ENCODE measurements at places on chromosomes 5 and 9.

- H3K4me3 ChIP-seq: no peak overlapping the region
- DNase-seq: no peak
- no peaks in the 10 kb centered on the region for H3K27me3 ChIP-seq
- no peaks in the 10 kb centered on the region for H3K36me3 ChIP-seq
- H3K27ac ChIP-seq: no peak overlapping the region
Observed at GRCh38 chr5:122788996-122789395, 14.1 kb downstream of the SNX2 start.

GRCh38 chr5:143413958-143414669 is 10.6 kb upstream of the NR3C1 start:
- no peaks in the 10 kb centered on the region for H3K4me1 ChIP-seq
- no peak overlapping the region for H3K4me3 ChIP-seq
- no peak overlapping the region for H3K27ac ChIP-seq
- no peak for DNase-seq
- no peaks in the 10 kb centered on the region for H3K36me3 ChIP-seq
- no peaks in the 10 kb centered on the region for H3K27me3 ChIP-seq

- no peaks in the 10 kb centered on the region for H3K27me3 ChIP-seq
- H3K27ac ChIP-seq: no peak overlapping the region
- H3K4me3 ChIP-seq: no peak overlapping the region
- no peak for DNase-seq
Observed at GRCh38 chr5:136182618-136183017, 10.3 kb downstream of the SMIM32 start.

DNA sequence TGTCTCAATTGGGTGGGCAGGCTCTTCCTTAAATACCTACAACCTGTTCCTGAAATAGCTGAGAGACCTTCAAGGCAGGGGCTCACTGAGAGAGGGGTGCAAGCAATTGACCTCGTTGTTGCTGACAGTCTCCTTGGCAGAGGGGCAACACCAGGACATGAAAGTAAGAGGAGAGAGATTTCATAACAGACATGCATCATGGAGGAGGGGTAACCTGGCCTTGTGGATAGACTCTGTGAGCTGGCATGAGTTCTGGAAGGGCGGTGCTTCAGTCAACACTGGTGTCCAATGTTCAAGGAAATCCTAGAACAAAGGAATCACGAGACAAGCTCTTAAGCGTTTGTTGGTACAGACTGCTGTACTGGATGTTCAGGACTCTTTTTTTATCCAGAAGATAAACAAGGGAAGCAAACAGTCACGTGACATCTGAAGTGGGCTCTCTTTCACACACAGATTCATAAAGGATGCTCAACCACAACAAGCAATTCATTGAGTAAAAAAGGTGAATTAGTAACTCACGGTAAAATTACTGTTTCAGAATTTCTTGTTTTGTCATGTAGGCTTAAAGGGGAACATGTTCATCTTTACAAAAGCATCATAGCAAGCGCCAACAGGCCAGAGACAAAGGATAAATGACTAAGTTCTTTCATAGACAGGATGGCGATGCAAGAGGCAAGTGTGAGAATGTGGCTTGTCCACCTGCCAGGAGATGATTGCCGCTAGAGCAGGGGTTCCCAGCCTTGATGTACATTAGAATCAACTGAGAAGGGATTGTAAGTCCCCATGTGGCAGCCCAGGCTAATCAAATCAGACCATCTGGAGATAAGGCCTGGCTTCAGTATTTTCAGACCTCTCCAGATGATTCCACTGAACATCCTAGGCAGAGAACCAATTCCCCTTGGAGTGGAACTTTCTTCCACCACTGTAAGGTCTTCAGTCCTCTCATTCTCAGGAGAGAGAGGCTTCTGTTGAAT is 20.7 kb downstream of the ANKRA2 start:
- H3K36me3 ChIP-seq: no peaks in the 10 kb centered on the region
- H3K4me3 ChIP-seq: no peak overlapping the region
- H3K27me3 ChIP-seq: peaks cover 1% of the 10 kb centered on the region
- H3K27ac ChIP-seq: no peak overlapping the region

- no peak for DNase-seq
- peaks cover 6% of the 10 kb centered on the region for H3K36me3 ChIP-seq
- no peaks in the 10 kb centered on the region for H3K27me3 ChIP-seq
Observed at GRCh38 chr5:36685631-36686288, 79.4 kb downstream of the SLC1A3 start.

GRCh38 chr5:57434227-57434640 is 48.4 kb downstream of the ACTBL2 start:
- H3K4me1 ChIP-seq: peaks cover 4% of the 10 kb centered on the region
- peak; percentile 12 for DNase-seq
- no peak overlapping the region for H3K27ac ChIP-seq
- H3K4me3 ChIP-seq: no peak overlapping the region

- no peak overlapping the region for H3K4me3 ChIP-seq
- no peak for DNase-seq
- no peaks in the 10 kb centered on the region for H3K36me3 ChIP-seq
- H3K27ac ChIP-seq: no peak overlapping the region
- H3K4me1 ChIP-seq: peaks cover 6% of the 10 kb centered on the region
Observed at GRCh38 chr5:173891308-173892116, 3.4 kb downstream of the CPEB4 start.

DNA sequence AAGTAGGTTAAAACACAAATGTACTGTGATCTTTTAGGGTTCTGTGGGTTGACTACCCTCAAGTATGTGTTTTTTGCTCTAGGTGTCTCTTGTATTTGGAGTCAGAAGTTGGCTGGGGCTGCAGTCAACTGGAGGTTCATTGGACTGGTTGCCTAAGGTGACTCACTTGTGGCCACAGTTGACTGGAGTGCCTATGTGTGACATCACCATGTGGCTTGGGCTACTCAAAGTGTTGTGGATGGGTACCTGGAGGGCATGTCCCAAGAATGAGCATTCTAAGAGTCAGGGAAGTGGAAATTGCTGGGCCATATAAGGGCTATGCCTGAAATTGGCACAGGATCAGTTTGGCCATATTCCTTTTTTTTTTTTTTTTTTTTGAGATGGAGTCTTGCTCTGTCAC is 27.4 kb downstream of the SNX30 start:
- no peaks in the 10 kb centered on the region for H3K27me3 ChIP-seq
- no peak for DNase-seq
- H3K27ac ChIP-seq: no peak overlapping the region
- no peaks in the 10 kb centered on the region for H3K4me1 ChIP-seq

DNA sequence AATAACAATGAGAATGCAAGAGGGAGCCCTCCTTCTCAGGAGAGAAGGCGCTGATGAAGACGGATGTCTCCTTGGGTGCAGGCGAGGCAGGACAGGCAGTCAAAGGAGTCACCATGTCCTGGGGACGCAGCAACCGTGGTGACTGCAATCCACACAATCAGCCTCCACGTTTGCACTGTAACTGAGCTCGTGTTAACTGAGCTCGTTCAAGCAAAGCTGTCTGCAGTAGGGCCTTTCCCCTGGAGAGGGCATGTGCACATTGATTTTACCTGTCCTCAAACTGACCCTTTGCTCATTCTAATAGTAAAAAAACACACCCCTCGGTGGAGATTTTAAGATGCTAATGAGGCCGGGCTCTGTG is 2.8 kb downstream of the SARDH start:
- H3K4me3 ChIP-seq: no peak overlapping the region
- no peak for DNase-seq
- H3K4me1 ChIP-seq: peaks cover 8% of the 10 kb centered on the region
- H3K27ac ChIP-seq: no peak overlapping the region

GRCh38 chr9:135136991-135137832 is 49.7 kb downstream of the OLFM1 start:
- no peaks in the 10 kb centered on the region for H3K27me3 ChIP-seq
- no peaks in the 10 kb centered on the region for H3K36me3 ChIP-seq
- H3K4me3 ChIP-seq: no peak overlapping the region
- DNase-seq: peak; percentile 78

GRCh38 chr9:133351908-133352634 is 4.1 kb downstream of the RPL7A start:
- no peak overlapping the region for H3K27ac ChIP-seq
- H3K4me3 ChIP-seq: no peak overlapping the region
- H3K27me3 ChIP-seq: no peaks in the 10 kb centered on the region
- DNase-seq: peak; percentile 21

GRCh38 chr5:124341066-124341858 is 405.2 kb downstream of the ZNF608 start:
- H3K36me3 ChIP-seq: no peaks in the 10 kb centered on the region
- H3K27ac ChIP-seq: no peak overlapping the region
- DNase-seq: no peak
- no peaks in the 10 kb centered on the region for H3K27me3 ChIP-seq

GRCh38 chr9:123821619-123822018 is 108.3 kb downstream of the DENND1A start:
- H3K27me3 ChIP-seq: no peaks in the 10 kb centered on the region
- no peaks in the 10 kb centered on the region for H3K36me3 ChIP-seq
- DNase-seq: no peak

DNA sequence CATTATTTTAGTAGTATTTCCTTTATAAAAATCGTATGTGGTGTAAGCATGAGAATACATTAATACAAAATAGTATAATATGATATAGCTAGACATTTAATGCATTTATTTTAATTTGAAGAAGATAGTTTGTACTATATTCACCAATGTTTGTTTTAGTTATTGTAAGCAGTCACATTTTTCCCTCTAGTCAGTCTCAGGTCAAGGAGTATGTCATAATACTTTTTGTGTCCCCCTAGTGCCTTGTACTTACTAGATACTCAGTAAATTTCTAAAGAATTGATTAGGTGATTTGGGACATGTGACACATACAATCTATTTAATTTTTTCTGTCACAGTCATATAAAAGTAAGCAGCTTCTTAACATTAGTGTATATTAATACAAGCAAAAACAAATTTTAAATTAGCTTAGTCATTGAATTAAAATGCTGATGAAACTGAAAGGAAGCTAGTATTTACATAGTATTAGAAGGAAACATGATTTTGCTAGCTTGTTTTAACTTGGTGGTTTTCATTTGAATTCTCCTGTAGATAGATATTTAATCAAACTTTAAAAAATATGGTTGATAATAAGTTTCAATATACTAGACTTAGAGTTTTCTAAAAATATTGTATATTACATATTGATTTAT is 242.2 kb downstream of the FER start:
- no peak overlapping the region for H3K27ac ChIP-seq
- H3K4me3 ChIP-seq: no peak overlapping the region
- no peaks in the 10 kb centered on the region for H3K27me3 ChIP-seq
- no peak for DNase-seq
- no peaks in the 10 kb centered on the region for H3K4me1 ChIP-seq
- H3K36me3 ChIP-seq: no peaks in the 10 kb centered on the region

- H3K27ac ChIP-seq: no peak overlapping the region
- no peaks in the 10 kb centered on the region for H3K27me3 ChIP-seq
- H3K36me3 ChIP-seq: peaks cover 24% of the 10 kb centered on the region
- peak; percentile 15 for DNase-seq
- peaks cover 6% of the 10 kb centered on the region for H3K4me1 ChIP-seq
Observed at GRCh38 chr5:138789771-138790242, 36.6 kb downstream of the CTNNA1 start.

DNA sequence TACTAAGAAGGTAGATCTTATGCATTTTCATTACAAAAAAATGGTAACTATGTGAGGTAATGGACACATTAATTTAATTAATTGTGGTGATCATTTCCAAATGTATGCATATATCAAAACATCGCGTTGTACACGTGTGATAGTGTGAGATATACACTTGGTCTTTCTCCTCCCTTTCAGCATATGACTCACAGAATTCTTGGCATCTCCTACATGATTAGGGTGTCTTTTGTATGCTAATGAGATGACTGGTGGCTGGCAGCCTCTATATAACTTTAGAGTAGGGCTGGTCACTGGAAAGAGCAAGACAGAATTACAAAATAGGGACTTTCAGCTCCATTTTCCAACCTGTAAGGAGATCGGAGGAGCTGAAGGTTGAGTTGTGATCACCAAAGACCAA is 1167.6 kb downstream of the CDH12 start:
- DNase-seq: no peak
- H3K27ac ChIP-seq: no peak overlapping the region
- H3K27me3 ChIP-seq: no peaks in the 10 kb centered on the region

- H3K27me3 ChIP-seq: no peaks in the 10 kb centered on the region
- DNase-seq: no peak
- no peaks in the 10 kb centered on the region for H3K4me1 ChIP-seq
- H3K4me3 ChIP-seq: no peak overlapping the region
- H3K27ac ChIP-seq: no peak overlapping the region
Observed at GRCh38 chr5:60811105-60811504, 33.0 kb downstream of the ELOVL7 start.

GRCh38 chr5:146448783-146449519 is 1.8 kb downstream of the TCERG1 start:
- no peaks in the 10 kb centered on the region for H3K27me3 ChIP-seq
- H3K27ac ChIP-seq: no peak overlapping the region
- H3K4me1 ChIP-seq: peaks cover 8% of the 10 kb centered on the region

- no peaks in the 10 kb centered on the region for H3K27me3 ChIP-seq
- no peaks in the 10 kb centered on the region for H3K36me3 ChIP-seq
- no peak overlapping the region for H3K4me3 ChIP-seq
- no peak for DNase-seq
Observed at GRCh38 chr5:115656404-115656803, 30.6 kb upstream of the TMED7 start.

DNA sequence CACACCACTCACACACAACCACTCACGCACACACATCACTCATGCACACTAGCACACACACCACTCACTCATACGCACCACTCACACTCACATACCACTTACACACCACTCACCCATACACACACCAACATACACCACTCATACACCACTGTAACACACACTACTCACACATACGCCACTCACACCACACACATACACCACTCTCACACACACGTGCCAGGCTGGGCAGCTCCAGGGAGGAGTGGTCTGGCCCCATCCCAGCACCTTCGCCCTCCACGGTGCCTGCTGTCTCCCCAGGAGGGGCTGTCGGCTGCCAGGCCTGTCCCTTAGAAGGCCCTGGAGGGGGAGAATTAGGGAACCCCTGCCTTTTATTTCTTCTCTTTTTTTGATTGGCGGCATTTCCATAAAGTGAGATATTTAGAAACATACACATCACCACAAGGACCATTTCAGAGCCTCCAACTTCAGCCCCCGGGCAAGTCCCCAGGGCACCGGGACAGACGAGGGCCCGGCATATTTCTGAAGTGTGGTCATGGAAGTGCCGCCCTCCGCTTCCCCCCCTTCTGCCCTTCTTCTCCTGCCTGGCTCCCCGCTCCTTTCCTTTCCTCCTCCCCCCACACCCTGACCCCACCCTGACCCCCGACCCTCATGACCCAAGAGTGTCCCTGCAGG is 6.3 kb upstream of the ASB6 start:
- DNase-seq: no peak
- H3K27me3 ChIP-seq: no peaks in the 10 kb centered on the region
- H3K4me1 ChIP-seq: peaks cover 12% of the 10 kb centered on the region
- H3K27ac ChIP-seq: no peak overlapping the region
- H3K36me3 ChIP-seq: no peaks in the 10 kb centered on the region

DNA sequence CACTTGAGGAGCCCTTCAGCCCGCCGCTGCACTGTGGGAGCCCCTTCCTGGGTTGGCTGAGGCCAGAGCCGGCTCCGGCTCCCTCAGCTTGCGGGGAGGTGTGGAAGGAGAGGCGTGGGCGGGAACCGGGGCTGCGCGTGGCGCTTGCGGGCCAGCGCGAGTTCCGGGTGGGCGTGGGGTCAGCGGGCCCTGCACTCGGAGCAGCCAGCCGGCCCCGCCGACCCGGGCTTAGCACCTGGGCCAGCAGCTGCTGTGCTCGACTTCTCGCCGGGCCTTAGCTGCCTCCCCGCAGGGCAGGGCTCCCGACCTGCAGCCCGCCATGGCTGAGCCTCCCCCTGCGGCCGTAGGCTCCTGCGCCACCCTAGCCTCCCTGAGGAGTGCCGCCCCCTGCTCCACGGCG is 6.2 kb upstream of the SHB start:
- no peaks in the 10 kb centered on the region for H3K27me3 ChIP-seq
- H3K4me1 ChIP-seq: peaks cover 1% of the 10 kb centered on the region
- no peak overlapping the region for H3K4me3 ChIP-seq
- no peak overlapping the region for H3K27ac ChIP-seq
- no peak for DNase-seq
